Stimulated activated CD4-positive, alpha-beta T cell treated with anti-CD3 and anti-CD28 coated beads, Interleukin-12 subunit alpha, Interleukin-12 subunit beta, amount 100 ng/mL, for 24 hours (primary cell): ENCODE measurements at places on chromosomes 7 and 10.

DNA sequence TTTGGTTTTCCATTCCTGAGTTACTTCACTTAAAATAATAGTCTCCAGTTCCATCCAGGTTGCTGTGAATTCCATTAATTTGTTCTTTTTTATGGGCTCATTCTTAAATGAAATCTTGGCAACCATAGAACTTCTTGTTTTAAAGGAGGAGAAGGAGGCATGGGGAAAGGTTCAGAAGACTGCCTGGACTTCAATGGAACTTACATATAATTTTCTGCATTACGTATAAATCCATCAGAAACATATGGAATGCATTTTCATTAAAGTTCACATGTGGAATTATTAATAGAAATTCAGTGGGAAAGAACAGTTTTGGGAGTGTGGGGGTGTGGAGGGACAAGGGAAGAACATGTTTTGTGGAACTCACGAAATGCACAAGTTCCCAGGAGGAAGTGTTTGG is 176.6 kb upstream of the PRKCQ start:
- no peak for DNase-seq

DNA sequence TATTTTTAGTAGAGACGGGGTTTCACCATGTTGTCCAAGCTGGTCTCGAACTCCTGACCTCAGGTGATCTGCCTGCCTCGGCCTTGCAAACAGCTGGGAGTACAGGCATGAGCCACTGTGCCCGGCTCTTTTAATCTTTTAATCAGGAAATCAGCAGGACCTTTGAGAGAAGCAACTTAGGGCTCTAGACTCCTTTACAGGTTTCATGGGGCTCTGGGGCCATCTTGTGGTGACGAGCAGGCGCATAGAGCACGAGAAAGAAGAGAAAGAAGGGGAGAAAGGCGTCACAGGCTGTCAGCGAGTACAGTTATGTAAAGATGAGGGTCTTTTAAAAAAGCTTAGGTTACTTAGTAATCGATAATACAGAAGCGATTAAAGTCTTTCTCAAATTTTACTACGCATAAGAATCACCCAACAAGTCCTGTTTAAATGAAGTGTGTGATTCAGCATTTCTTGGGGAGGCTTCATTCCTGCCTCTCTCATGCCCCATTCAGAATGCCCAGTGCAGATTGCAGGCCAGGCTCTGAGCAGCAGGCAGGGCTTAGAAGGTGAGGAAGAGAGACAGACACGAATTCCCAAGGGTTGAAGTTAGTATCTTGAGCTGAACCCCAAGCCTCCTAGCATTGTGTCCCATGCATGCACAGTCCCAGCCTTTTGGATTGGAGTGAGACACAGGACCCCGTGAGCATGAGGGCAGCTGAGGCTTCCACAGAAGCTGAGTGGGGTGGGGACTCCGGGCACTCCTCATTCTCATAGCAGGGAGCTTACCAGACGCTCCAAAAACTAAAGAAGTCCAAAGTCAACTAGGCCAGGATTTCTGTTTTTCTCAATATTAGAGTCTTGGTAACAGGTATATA is 23.6 kb upstream of the PFKP start:
- peak; percentile 32 for DNase-seq

- DNase-seq = no peak
These were observed 43.6 kb upstream of the JAZF1 start for GRCh38 chr7:28224172-28224571.

- DNase-seq = no peak
These were observed 55.0 kb upstream of the SHH start for GRCh38 chr7:155867280-155867679.

- DNase-seq = no peak
These were observed 8.8 kb downstream of the INPP5F start for GRCh38 chr10:119734396-119735332.

DNA sequence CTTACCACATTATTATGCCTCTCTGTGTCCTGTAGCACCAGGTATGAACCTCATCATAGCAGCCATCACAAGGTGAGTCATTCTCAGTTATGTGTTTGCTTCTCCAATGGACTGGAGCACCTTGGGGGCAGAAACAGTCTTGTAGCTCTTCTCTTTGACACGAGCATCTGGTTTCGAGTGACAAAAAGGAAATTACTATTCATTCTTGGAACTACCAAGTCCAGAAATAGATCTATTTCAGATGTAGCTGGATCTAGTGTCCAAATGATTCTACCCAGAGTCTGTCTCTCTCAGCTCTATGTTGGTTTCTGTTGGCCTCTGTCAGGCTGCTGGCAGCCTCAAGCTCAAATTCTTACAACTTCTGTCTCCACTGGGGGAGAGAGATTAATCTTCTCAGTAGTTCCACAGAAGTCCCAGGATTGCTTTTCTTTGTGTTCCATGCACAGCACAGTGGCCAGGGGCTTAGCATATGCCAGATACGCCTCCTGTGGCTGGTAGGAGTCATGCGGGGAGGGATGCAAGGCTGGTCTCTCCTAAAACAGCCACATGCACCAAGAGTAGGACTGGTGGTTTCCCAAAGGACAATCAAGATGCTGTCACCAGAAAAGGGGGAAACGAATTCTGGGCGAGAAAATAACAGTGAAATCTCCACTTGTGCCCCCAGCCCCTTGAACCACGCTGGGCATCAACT is 37.2 kb upstream of the PAPSS2 start:
- no peak for DNase-seq

- no peak for DNase-seq
These were observed 47.7 kb downstream of the LRRC20 start for GRCh38 chr10:70334526-70335245.

- DNase-seq = no peak
These were observed 1298.4 kb upstream of the CELF2 start for GRCh38 chr10:9719246-9719645.

DNA sequence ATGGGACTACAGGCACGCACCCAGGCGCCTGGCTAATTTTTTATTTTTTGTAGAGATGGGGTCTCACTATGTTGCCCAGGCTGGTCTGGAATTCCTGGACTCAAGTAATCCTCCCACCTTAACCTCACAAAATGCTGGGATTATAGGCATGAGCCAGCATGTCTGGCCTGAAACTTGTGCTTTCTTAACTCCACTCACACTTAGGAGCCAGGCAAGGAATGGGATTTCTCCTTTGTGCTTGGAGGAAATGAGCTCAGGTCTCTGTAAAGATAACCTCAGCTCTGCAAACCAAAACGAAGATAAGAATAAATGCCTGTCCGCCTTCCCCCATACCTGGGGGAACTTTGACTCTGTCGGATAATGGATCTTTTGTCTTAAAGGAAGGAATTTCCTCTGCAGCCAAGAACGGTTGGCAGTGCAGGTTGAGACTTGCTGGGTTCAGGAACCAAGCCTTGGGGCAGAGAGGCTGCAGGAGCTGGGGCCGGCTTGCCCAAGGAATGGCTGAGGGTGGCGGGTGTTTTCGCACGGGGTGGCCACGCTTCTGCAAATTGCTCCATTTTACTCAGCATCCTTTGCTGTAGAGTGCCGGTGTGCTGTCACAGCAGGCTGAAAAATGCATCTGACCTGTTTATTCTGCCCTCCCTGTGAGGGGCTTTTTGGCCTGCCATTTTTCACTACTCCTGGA is 174.2 kb downstream of the KIAA1217 start:
- DNase-seq = no peak

- DNase-seq = no peak
These were observed 33.3 kb upstream of the FGFR2 start for GRCh38 chr10:121631365-121632029.

DNA sequence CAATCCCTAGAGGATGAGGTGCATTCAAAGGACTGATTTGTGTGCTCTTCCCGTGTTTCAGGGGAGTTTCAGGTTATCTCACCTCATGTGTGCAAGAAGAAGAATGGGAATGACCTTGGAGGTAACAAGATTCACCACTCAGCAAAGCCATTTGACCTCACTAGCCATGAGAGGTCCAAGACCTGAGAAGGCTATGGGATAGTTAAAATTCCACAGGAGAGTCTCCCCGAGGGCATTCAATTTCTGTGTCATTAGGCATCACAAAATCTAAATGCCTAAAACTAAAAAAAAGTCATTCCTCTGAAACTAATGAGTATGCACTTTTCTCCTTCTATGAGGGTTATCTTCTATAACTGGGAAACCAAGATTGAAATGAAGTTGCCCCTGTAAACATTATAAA is 433.4 kb downstream of the KCNMA1 start:
- no peak for DNase-seq

DNA sequence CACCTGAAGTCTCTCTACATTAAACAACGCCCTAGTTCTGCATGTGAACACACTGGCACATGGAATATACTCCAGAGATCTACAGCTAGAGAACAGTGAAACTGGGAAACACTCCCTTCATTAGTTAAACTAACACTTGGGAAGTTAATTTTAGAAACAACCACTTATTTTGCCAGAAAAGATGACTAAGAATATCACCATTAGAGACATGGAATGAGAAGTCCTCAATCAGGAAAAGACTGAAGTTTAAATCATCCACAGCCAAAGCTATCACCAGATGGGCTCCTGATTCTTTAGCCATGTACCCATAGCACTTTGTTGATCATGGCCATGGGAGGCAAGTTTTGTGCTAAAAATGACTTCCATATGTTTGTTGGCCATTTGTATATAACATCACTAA is 719.5 kb downstream of the KCNMA1 start:
- DNase-seq = no peak

GRCh38 chr7:78176171-78176570 is 377.6 kb downstream of the PHTF2 start:
- no peak for DNase-seq

GRCh38 chr7:149067869-149068268 is 22.6 kb downstream of the ZNF786 start:
- DNase-seq = no peak

DNA sequence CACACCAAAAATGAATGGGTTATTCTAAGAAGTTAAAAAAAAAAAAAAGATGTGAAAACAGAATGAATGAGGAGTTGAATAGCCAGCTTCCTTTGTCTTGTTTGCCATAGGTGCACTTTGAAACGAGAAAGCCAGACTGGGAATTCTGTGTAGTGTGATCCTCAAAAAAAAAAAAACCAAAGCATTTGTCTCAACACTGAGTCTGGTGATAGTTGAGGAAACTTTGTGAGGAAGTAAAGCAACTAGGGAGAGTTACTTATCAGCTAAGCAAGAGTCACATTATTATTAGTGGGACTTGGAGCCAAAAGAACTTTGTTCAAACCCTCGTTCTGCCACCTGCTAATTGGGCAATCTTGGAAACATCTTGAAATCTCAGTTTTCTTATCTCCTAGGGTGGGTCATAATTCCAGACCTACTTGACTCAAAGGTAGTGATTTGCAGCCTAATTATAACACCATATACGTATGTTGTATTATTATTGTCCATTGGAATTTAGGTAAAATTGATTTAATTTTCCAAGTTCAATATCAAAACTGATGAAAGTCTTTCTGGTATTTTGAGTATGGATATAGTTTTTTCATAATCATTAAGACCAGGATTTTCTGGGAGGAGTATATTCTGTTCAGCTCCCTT is 99.8 kb upstream of the GJD4 start:
- no peak for DNase-seq

DNA sequence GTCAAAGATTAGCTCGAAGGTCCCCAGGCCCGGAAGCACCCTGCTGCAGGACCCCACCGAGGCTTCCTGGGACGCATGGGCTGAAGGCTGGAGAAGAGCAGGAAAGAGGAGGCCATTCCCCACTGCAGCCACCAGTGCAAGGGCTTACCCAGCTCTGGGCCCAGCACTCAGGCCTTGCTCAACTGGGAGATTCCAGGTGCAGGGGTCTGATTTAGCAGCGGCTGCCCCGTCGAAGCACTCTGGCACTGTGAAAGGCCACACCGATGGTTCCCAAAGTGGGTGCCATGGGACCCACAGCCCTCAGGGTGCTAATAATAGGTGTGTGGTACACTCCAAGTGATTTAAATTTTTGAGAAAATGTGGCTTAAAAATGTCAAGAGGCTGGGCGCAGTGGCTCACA is 130.9 kb downstream of the OAT start:
- no peak for DNase-seq

- DNase-seq = no peak
These were observed 30.0 kb downstream of the ELFN1 start for GRCh38 chr7:1700086-1700485.

GRCh38 chr10:1734288-1734687 is 3.0 kb downstream of the ADARB2 start:
- no peak for DNase-seq

GRCh38 chr10:68576118-68576517 is 16.0 kb downstream of the TET1 start:
- DNase-seq = no peak

DNA sequence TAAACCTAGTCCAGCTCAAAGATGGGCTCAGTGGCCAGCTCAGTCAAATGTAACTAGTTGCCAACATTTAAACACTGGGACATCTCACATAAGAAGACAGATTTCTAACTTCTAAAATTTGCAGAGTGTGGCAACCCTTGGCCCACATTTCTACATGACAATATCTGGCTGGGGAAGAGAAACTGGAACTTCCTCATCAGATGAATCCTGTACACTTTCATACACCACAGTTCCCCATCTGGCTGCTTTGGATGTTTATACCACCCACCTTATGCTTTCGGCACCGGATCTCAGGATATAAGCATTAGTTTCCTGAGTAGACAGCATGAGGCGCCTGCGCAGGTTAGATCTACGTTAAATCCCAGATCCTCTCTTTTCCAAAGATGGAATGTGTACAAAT is 199.3 kb downstream of the PRKG1 start:
- DNase-seq = no peak

- no peak for DNase-seq
These were observed 151.4 kb downstream of the COL28A1 start for GRCh38 chr7:7384228-7384627.

- no peak for DNase-seq
These were observed 289.0 kb upstream of the PHYHIPL start for GRCh38 chr10:58887474-58887873.

DNA sequence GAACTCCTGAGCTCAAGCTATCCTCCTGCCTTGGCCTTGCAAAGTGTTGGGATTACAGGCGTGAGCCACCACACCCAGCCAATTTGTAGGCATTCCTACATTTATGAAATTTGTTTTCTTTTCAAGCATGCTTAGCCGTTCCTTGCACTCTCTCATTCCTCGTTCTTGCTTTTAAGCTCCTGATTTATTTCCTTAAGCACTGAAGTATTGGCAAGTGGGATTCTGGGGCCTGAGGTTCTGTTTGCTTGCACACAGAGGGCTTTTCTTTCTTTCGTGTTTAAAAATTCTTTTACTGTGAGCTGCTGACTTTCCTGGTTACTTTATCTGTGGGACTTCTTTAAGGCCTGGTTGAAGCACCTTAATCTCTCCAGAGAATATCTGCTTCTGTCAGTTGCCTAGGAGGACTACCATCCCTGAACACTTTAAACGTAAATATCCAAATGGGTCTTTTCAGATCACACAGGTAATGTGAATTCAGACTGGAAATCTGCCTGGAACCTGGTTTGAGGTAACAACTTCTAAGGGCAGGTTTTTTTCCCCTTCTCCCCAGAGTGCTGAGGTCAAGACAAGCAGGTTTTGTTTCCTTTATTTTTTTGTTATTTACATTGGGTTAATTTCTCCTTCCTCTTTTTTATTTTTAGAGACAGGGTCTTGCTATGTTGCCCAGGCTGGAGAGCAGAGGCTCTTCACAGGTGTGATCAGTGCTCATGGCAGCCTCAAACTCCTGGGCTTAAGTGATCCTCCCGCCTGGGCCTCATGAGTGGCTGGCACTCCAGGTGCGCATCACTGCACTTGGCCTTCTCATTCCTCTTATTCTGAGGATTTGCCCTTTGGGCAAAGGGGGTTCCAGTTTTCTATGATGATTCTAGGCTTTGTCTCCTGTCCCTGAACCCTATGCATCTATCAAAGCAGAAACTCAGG is 102.9 kb downstream of the PFKFB3 start:
- no peak for DNase-seq
